CD8-positive, alpha-beta memory T cell (primary cell): ENCODE measurements at places on chromosomes 12 and 14. TPM values are rescaled to one million over a fixed set of nuclear protein-coding genes. Genes with fewer than 3 reads are reported as not detected.

ESPL1 gene
- 58.4 TPM for total RNA-seq

ERP27 gene
- total RNA-seq = 2.1 TPM

DNA sequence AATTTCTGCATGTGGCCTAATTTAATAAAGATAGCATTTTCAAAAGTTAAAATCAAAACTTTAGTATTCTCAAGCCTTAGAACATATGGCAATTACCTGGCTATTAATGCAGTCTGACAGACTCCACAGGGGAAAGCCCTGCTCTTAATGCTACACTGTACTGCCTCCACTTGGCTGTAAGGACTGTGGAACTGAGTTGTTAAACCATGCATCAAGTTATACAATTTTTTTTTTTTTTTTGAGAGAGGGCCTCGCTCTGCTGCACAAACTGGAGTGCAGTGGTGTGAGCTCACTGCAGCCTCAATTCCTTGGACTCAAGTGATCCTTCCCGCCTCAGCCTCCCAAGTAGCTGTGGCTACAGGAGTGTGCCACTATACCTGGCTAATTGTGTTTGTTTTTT is 19.0 kb upstream of the NDUFA12 start:
- no peaks in the 10 kb centered on the region for H3K27me3 ChIP-seq
- no peak overlapping the region for H3K4me3 ChIP-seq
- no peaks in the 10 kb centered on the region for H3K36me3 ChIP-seq

NCAPD2 gene
- total RNA-seq = 97.5 TPM

DNA sequence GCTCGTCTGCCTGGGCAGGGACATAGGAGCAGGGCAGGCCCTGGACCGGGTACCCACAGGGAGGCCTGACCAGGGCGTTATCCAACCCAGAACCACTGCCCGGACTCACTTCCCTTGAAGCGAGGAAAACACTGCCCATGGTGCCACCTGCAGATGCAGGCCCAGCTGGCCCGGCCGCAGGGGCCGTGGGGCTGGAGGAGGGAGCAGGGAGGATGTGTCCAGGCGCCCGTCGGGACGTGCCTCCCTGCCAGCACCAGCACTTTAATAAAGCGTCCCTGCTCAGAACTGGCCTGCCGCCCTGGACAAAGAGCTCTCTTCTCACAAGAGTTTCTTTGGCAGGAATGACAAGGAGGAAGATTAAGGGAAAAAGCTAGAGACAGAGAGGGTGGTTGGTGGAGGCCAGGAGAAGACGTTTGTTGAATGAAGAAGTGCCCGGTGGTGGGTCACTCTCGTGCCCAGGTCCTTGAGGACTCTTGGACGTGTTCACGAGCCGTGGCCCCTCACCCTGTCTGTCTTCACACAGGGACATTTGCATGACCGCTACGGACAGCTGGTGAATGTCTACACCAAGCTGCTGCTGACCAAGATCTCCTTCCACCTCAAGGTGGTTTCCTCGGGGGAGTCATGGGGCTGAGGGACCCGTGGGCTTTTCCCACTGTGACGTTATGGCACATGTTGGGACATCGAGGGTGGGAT is 14.2 kb downstream of the HIP1R start:
- DNase-seq = no peak
- H3K27me3 ChIP-seq = no peaks in the 10 kb centered on the region
- no peaks in the 10 kb centered on the region for H3K36me3 ChIP-seq
- no peak overlapping the region for H3K27ac ChIP-seq

GRCh38 chr12:95439461-95440230 is 34.3 kb upstream of the METAP2 start:
- no peaks in the 10 kb centered on the region for H3K36me3 ChIP-seq
- H3K27me3 ChIP-seq = no peaks in the 10 kb centered on the region
- no peak overlapping the region for H3K27ac ChIP-seq
- no peak overlapping the region for H3K4me3 ChIP-seq

DNA sequence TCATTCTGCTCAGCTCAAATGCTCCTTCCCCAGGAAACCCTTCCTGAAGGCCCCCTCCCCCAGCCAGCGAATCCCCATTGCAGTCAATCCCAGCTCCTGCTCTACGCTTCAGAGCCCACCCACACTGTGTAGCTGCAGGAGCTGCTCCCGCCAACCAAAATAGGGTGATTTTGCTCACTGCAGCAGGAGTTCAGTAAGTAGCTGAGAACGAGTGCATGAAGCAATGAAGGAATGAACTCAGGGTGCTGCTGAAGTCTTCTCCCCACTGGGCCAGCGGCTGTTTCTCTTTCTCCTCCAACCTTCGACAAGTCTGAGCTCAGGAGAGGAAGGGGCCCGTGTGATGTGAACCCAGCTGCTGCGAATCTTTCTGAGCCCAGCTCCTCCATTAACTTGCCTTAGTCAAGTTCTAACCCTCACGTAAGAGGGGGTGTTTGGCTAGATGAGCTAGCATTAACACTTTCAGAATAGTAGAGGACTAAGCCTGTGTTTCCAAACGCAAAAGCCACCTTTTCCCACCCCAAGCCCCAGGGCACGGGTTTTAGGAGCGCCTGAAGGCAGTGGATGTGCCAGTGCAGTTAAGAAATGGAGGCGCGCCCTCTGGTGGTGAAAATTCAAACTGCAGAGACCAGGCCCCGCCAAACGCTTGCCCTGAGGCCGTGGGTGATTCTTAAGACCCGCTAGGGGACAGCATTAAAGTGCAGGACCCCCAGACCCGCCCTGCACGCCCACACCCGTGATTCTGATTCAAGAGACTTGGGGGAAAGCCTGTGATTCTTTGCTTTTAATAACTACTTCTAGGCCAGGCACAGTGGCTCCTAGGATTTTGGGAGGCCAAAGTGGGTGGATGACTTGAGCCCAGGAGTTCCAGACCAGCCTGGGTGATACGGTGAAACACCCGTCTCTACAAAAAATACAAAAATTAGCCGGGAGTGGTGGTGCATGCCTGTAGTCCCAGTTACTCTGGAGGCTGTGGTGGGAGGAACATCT is 11.9 kb upstream of the SERPINA4 start:
- H3K27ac ChIP-seq = no peak overlapping the region
- DNase-seq = peak; percentile 25
- no peaks in the 10 kb centered on the region for H3K4me1 ChIP-seq
- H3K4me3 ChIP-seq = no peak overlapping the region

DNA sequence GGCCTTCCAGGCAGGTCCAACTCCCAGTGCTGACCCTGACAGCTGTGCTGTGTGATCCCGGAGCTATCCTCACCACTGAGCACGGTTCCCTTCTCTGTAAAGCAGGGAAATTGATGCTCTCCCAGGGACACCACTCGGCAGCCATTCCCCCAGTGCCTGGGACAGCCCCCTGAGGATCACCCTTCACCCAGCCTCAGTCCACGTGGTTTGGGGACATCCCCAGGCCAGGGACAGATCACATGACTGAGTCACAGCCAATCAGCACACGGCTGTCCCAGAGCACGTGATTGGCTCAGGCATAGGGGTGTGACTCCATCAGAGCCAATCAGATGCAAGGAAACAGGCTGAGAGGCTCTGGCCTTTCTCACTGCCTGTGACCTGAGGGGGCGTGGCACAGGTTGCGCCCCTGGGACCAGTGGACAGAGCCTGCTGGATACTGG is 68.8 kb upstream of the SFSWAP start:
- no peak for DNase-seq
- H3K27me3 ChIP-seq = no peaks in the 10 kb centered on the region

GRCh38 chr12:79710707-79711483 is 20.1 kb upstream of the PAWR start:
- H3K4me1 ChIP-seq = no peaks in the 10 kb centered on the region
- no peak overlapping the region for H3K4me3 ChIP-seq
- DNase-seq = no peak
- no peak overlapping the region for H3K27ac ChIP-seq
- H3K27me3 ChIP-seq = no peaks in the 10 kb centered on the region
- no peaks in the 10 kb centered on the region for H3K36me3 ChIP-seq

GRCh38 chr12:20421421-20421820 is 53.1 kb downstream of the PDE3A start:
- no peaks in the 10 kb centered on the region for H3K27me3 ChIP-seq
- H3K4me1 ChIP-seq = no peaks in the 10 kb centered on the region

DNA sequence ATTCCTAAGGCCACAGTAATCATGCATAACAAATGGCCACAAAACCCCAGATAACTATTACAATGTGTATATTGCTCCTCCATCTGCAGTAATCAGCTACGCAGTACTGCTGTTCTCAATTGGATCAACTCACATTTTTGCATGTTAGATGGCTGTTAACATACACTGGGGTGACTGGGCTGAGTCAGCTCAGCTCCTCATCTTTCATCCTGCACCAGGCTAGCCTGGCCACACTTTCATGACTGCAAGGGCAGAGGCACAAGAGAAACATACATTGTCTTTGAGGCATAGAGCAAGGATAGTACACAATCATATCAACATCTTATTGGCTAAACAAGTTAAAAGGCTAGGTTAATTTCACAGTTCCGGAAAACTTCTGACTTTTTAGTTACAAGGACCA is 306.6 kb downstream of the SLC6A15 start:
- H3K4me1 ChIP-seq = no peaks in the 10 kb centered on the region
- H3K27ac ChIP-seq = no peak overlapping the region

PLEKHD1 gene
- total RNA-seq = 0.11 TPM

ACVRL1 gene
- not detected for total RNA-seq

DNA sequence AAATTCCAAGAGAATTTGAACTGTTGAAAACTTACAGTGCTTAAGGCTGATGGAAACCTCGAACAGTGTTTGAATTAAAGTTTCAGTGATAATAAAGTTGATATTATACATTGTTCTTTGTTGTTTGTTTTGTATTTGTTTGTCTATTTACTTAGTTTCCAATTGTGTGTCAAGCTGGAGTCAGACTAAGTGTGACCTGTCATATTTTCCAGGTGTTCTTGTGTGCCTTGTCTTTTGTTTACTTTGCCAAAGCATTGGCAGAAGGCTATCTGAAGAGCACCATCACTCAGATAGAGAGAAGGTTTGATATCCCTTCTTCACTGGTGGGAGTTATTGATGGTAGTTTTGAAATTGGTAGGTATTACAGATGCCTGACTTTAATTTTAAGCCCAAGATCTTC is 6.0 kb downstream of the SLCO1C1 start:
- H3K27ac ChIP-seq = no peak overlapping the region
- no peak for DNase-seq
- no peaks in the 10 kb centered on the region for H3K36me3 ChIP-seq
- no peaks in the 10 kb centered on the region for H3K27me3 ChIP-seq
- H3K4me3 ChIP-seq = no peak overlapping the region

GRCh38 chr12:121279071-121279375 is 17.5 kb downstream of the CAMKK2 start:
- no peaks in the 10 kb centered on the region for H3K27me3 ChIP-seq
- no peaks in the 10 kb centered on the region for H3K4me1 ChIP-seq
- H3K36me3 ChIP-seq = no peaks in the 10 kb centered on the region
- H3K27ac ChIP-seq = no peak overlapping the region
- DNase-seq = no peak
- H3K4me3 ChIP-seq = no peak overlapping the region

DNA sequence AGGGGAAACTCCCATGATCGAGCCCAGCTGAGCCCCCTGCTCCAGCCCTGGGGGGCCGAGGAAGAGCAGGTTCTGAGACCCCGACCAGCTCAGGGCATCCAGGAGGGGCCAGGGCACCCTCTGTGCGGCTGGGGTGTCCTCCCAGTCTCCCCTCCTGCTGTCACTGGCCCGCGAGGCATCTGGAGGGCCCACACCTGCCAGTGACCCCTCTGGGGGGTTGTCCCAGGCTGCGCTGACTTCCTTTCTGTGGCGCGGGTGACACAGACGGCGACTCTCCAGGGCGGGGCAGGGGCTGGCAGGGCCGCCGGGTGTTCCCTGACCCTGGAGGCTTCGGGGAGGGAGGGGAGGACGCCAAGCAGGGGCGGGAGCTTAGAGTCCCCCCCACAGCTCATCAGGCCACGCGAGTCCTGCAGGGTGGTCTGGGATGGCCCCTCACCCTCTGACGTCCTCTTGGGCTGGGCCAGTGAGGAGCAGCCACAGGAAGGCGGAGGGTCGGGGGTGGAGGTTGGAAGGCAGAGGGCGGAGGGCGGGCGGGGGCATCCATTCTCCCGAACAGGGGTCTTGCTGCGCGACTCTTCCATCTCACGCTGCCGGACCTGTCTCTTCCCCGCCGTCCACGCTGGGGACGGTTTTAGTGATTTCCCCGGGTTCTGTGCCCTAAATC is 38.6 kb upstream of the FBRSL1 start:
- no peaks in the 10 kb centered on the region for H3K27me3 ChIP-seq
- H3K27ac ChIP-seq = no peak overlapping the region
- peaks cover 7% of the 10 kb centered on the region for H3K4me1 ChIP-seq
- H3K4me3 ChIP-seq = no peak overlapping the region
- no peak for DNase-seq

DNA sequence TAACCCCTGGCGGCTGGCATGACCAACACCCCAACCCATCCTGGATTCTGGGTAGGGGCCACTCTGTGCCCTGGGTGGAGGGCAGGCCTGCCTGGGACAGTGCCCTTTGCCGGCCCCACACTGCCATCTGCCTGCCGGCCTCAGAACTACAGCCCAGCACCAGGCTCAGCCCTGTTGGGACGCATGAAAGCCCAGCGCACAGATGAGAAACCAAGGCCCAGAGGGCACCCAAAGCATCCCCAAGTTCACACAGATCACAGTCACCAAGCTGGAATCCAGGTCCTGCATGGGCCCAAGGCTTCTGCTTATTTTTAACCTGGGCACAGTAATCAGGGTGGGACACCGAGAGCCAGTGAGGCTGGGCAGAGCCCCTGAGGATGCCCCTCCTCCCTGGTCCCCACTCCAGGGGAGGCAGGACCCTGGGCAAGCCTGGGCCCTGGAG is 26.2 kb downstream of the RFLNA start:
- no peaks in the 10 kb centered on the region for H3K4me1 ChIP-seq
- no peaks in the 10 kb centered on the region for H3K27me3 ChIP-seq
- peaks cover 11% of the 10 kb centered on the region for H3K36me3 ChIP-seq
- no peak overlapping the region for H3K4me3 ChIP-seq
- H3K27ac ChIP-seq = no peak overlapping the region

GRCh38 chr12:4859478-4860210 is 50.1 kb upstream of the KCNA1 start:
- H3K27ac ChIP-seq = no peak overlapping the region
- no peak overlapping the region for H3K4me3 ChIP-seq
- no peaks in the 10 kb centered on the region for H3K36me3 ChIP-seq
- no peaks in the 10 kb centered on the region for H3K27me3 ChIP-seq

FZD10 gene
- not detected for total RNA-seq

- H3K36me3 ChIP-seq = peaks cover 4% of the 10 kb centered on the region
- H3K4me1 ChIP-seq = peaks cover 10% of the 10 kb centered on the region
- no peak overlapping the region for H3K27ac ChIP-seq
- H3K4me3 ChIP-seq = no peak overlapping the region
These were observed 4.2 kb downstream of the NPC2 start for GRCh38 chr14:74488786-74489397.

DNA sequence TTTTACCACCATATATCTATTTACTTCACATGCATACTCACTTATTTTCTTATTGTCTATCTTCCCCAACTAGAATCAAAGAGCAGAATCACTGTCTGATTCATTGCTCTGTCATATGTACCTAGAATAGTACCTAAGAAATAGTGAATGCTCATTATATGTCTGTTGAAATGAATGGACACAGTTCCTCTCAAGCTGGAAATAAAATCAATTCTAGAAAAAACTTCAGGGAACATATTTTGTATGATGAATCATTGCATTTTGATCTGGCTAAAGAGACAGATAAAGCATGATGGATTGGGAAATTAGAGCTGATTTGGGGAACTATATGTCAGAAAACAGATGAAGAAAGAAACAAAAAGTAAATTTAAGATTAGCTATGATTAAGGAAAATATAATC is 623.3 kb downstream of the C12orf50 start:
- no peaks in the 10 kb centered on the region for H3K36me3 ChIP-seq
- H3K27me3 ChIP-seq = no peaks in the 10 kb centered on the region
- H3K4me1 ChIP-seq = no peaks in the 10 kb centered on the region
- H3K4me3 ChIP-seq = no peak overlapping the region
- no peak overlapping the region for H3K27ac ChIP-seq
